ENCODE measurements at places on chromosomes 6 and 20. TPM values are rescaled to one million over a fixed set of nuclear protein-coding genes. Genes with fewer than 3 reads are reported as not detected.

Gene BPIFA1
- not detected for total RNA-seq

Gene PGBD1
- 6.2 TPM for total RNA-seq

Gene GPRC6A
- total RNA-seq: not detected

Gene RIPOR3
- 2.4 TPM for total RNA-seq

Gene KIF6
- total RNA-seq: 1.4 TPM

Gene WDR46
- total RNA-seq: 86.9 TPM

Gene PLCB4
- total RNA-seq: 13.0 TPM

Gene OR11A1
- total RNA-seq: not detected

Gene TMEM244
- total RNA-seq: not detected

Gene SLC17A2
- total RNA-seq: not detected

Gene CRIP3
- total RNA-seq: 0.59 TPM

DNA sequence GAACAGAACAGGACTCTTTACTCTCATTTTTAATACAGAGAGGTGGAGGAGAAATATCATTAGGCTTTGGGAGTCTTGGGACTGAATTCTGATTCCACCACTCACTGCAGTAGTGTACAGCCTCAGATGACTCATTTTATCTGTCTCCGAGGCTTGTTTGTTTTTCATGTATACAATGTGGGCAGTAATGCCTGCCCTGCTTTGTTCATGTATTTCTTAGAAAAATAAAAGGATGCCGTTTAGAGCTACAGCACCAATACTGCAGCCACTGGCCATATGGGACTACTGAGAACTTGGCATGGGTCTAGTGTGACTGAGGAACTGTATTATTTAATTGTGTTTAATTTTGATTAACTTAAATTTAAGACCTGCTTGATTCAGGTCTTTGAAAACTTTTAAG lies 41.2 kb upstream of the JAG1 start:
- H3K27me3 ChIP-seq: no peaks in the 10 kb centered on the region
- no peaks in the 10 kb centered on the region for H3K36me3 ChIP-seq
- no peak overlapping the region for H3K4me3 ChIP-seq

GRCh38 chr6:17855381-17855780 lies 132.1 kb downstream of the KIF13A start:
- peaks cover 19% of the 10 kb centered on the region for H3K4me1 ChIP-seq
- DNase-seq: no peak
- no peak overlapping the region for H3K27ac ChIP-seq
- H3K36me3 ChIP-seq: peaks cover 14% of the 10 kb centered on the region

GRCh38 chr6:104908888-104909525 lies 47.9 kb upstream of the LIN28B start:
- no peak for DNase-seq
- H3K36me3 ChIP-seq: no peaks in the 10 kb centered on the region
- no peak overlapping the region for H3K27ac ChIP-seq
- H3K4me1 ChIP-seq: no peaks in the 10 kb centered on the region
- no peak overlapping the region for H3K4me3 ChIP-seq
- no peaks in the 10 kb centered on the region for H3K27me3 ChIP-seq

- peaks cover 7% of the 10 kb centered on the region for H3K4me1 ChIP-seq
- DNase-seq: peak; percentile 99
- peak within 1 kb of the TSS; percentile 52 for H3K27ac ChIP-seq
- H3K27me3 ChIP-seq: peaks cover 3% of the 10 kb centered on the region
- peak within 1 kb of the TSS; percentile 83 for H3K4me3 ChIP-seq
These were observed at the start of gene ULBP3 for GRCh38 chr6:150068720-150069648. Gene ULBP3, minus strand, starts transcription at chr6:150069121. Its CDS starts 55 bp downstream, at chr6:150069066.

GRCh38 chr20:63641146-63641791 lies 12.0 kb downstream of the STMN3 start:
- no peak overlapping the region for H3K27ac ChIP-seq

DNA sequence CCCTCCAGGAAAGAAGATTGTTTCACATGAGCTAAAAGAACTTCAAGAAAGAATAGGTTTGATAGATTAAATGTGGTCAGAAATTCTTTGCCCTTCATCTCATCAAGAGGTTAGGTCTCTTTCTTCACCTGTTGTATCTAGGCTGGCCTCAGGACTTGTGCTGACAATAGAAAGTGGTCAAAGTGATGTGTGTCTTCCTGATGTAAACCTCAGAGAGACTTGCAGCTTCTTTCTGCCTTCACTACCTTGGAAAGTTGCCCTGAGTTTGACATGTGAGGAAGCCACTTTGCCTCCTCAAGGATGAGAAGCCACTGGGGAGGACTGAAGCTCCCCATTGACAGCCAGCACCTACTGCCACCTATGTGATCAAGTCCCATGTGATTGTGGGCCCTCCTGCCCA lies 46.3 kb downstream of the TBPL1 start:
- peaks cover 34% of the 10 kb centered on the region for H3K4me1 ChIP-seq
- no peak overlapping the region for H3K4me3 ChIP-seq
- no peaks in the 10 kb centered on the region for H3K27me3 ChIP-seq
- H3K36me3 ChIP-seq: no peaks in the 10 kb centered on the region

- DNase-seq: no peak
- H3K27me3 ChIP-seq: no peaks in the 10 kb centered on the region
- no peak overlapping the region for H3K4me3 ChIP-seq
- H3K4me1 ChIP-seq: peaks cover 6% of the 10 kb centered on the region
- no peak overlapping the region for H3K27ac ChIP-seq
These were observed 34.9 kb downstream of the ASCC3 start for GRCh38 chr6:100846276-100846675.

DNA sequence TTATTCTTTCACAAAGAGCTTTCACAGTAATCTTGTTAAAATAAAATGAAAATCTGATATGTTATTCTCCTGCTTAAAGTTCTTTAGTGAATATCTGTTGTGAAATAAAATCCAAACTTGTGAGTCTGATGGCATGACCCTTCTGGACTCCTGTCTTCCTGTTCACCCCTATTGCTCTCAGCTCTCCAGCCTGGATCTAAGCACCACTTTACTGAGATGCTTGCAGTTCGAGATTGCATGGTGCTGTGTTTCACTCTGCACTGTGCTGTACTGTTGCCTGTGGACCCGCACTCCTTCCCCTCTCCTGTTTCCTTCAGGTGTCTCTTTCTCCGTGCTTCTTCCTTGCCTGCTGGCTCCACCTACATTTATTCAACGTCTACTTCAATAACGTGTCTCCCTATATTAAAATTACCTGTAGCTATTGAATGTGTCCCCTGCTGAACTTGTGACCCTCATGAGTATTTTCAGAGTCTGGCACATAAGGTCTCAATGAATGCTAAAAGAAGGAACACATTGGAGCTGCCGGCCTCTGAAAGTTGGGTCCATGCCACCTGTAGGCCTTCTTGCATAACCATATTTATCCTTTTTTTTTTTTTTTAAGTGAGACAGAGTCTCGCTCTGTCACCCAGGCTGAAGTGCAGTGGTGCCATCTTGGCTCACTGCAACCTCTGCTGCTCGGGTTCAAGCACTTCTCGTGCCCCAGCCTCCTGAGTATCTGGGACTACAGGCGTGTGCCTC lies 100.1 kb downstream of the ARID1B start:
- no peak for DNase-seq
- H3K4me1 ChIP-seq: no peaks in the 10 kb centered on the region
- no peaks in the 10 kb centered on the region for H3K27me3 ChIP-seq
- no peak overlapping the region for H3K4me3 ChIP-seq
- H3K27ac ChIP-seq: no peak overlapping the region

DNA sequence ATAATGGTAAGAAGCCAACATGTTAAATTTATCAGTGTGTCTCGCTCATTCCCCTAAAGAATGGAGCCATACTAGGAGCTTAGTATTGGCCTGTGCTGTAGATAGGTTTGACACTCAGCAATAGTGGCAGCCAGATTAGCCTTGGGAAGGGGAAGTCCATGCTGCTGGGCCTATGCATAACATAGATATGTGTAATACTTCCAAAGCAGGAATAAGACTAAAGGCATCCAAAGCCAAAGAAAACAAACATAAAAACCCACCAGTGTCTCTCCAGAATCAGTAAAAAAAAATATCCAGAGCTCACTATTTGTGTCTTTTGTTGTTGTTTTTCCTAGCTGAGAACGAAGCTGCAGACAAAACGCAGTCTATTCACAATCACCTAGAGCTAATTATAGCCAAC lies 104.2 kb upstream of the STXBP5 start:
- H3K27me3 ChIP-seq: no peaks in the 10 kb centered on the region
- peaks cover 10% of the 10 kb centered on the region for H3K4me1 ChIP-seq
- H3K36me3 ChIP-seq: no peaks in the 10 kb centered on the region
- DNase-seq: peak; percentile 71

- H3K27ac ChIP-seq: no peak overlapping the region
- peaks cover 24% of the 10 kb centered on the region for H3K4me1 ChIP-seq
- H3K27me3 ChIP-seq: no peaks in the 10 kb centered on the region
- no peak overlapping the region for H3K4me3 ChIP-seq
These were observed 300.2 kb downstream of the UTRN start for GRCh38 chr6:144585217-144585814.

GRCh38 chr6:16132909-16133308 lies 4.0 kb downstream of the MYLIP start:
- no peak overlapping the region for H3K4me3 ChIP-seq
- peaks cover 2% of the 10 kb centered on the region for H3K27me3 ChIP-seq
- DNase-seq: no peak
- H3K27ac ChIP-seq: no peak overlapping the region
- no peaks in the 10 kb centered on the region for H3K36me3 ChIP-seq

- H3K27ac ChIP-seq: no peak overlapping the region
- H3K27me3 ChIP-seq: no peaks in the 10 kb centered on the region
- H3K4me1 ChIP-seq: peaks cover 15% of the 10 kb centered on the region
- H3K4me3 ChIP-seq: no peak overlapping the region
- no peak for DNase-seq
These were observed 34.2 kb upstream of the SUPT3H start for GRCh38 chr6:45411959-45412358.

- peak overlapping the region; percentile 71 for H3K4me3 ChIP-seq
- H3K27ac ChIP-seq: peak overlapping the region; percentile 72
- no peaks in the 10 kb centered on the region for H3K36me3 ChIP-seq
- H3K27me3 ChIP-seq: no peaks in the 10 kb centered on the region
- DNase-seq: peak; percentile 96
These were observed 136.3 kb downstream of the LY86 start for GRCh38 chr6:6724539-6725467.

GRCh38 chr6:130933712-130934200 lies 106.5 kb downstream of the SMLR1 start:
- H3K27me3 ChIP-seq: no peaks in the 10 kb centered on the region
- H3K4me1 ChIP-seq: peaks cover 46% of the 10 kb centered on the region
- H3K36me3 ChIP-seq: no peaks in the 10 kb centered on the region
- H3K27ac ChIP-seq: no peak overlapping the region

GRCh38 chr20:46923550-46923949 lies 28.9 kb downstream of the EYA2 start:
- no peak overlapping the region for H3K27ac ChIP-seq
- no peak overlapping the region for H3K4me3 ChIP-seq
- H3K36me3 ChIP-seq: no peaks in the 10 kb centered on the region
- H3K4me1 ChIP-seq: peaks cover 3% of the 10 kb centered on the region
- DNase-seq: no peak
- H3K27me3 ChIP-seq: no peaks in the 10 kb centered on the region

DNA sequence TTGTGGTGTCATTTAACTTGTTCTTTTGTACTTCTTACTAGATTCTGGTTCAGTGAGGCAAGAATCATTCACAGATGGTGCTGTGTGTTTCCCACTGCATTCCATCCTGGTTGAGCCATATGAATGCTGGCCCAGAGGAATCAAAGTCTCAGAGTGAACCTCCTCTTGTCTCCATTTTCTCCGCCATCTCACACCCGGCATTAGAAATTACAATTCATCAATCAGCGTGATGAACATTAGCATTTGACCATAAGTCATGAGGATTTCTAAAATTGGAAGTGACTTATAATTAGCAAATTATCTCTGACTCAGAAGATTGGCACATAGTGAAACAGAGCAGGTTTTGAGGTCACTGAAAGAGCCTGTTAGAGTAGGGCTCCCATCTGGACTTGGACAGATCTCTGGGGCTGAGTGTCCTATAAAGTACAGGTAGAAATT lies 25.2 kb downstream of the TNFAIP3 start:
- peak overlapping the region; percentile 83 for H3K27ac ChIP-seq
- H3K27me3 ChIP-seq: no peaks in the 10 kb centered on the region
- H3K36me3 ChIP-seq: no peaks in the 10 kb centered on the region
- no peak for DNase-seq
- H3K4me1 ChIP-seq: peaks cover 49% of the 10 kb centered on the region

DNA sequence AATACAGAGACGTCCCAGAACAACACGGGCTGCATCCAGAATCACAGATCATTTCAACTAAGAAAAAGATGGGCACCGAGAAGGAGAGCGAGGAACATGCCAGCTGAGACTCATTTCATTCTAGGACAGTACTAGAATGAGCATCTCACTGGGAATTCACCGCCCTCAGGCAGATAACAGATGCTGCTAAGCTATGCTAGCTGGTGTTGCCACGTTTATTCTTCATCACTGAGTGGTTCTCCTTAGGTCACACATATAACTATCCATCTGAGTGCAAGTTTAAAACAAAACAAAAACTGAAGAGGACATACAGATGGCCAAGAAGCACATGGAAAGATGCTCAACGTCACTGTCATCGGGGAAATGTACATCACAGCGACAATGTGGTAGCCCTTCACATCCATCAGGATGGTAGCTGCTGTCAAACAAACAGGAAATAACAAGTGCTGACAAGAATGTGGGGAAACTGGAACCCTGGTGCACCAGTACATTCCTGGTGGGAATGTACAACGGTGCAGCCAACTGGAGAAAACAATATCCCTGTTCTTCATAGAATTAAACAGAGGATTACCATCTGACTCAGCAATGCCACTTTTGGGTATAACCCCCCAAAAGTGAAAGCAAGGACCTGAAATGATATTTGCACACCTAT lies 97.6 kb downstream of the SLC22A23 start:
- no peak overlapping the region for H3K4me3 ChIP-seq
- peak; percentile 80 for DNase-seq
- peaks cover 18% of the 10 kb centered on the region for H3K4me1 ChIP-seq
- no peaks in the 10 kb centered on the region for H3K27me3 ChIP-seq

GRCh38 chr6:151721671-151722070 lies 85.8 kb upstream of the ESR1 start:
- DNase-seq: no peak
- no peak overlapping the region for H3K27ac ChIP-seq
- H3K4me1 ChIP-seq: peaks cover 3% of the 10 kb centered on the region
- H3K36me3 ChIP-seq: no peaks in the 10 kb centered on the region
- no peak overlapping the region for H3K4me3 ChIP-seq
- no peaks in the 10 kb centered on the region for H3K27me3 ChIP-seq

- H3K4me1 ChIP-seq: peaks cover 8% of the 10 kb centered on the region
- no peak overlapping the region for H3K27ac ChIP-seq
- no peaks in the 10 kb centered on the region for H3K27me3 ChIP-seq
- DNase-seq: no peak
These were observed 7.2 kb downstream of the KIF16B start for GRCh38 chr20:16566080-16566479.

- H3K4me1 ChIP-seq: no peaks in the 10 kb centered on the region
- H3K36me3 ChIP-seq: no peaks in the 10 kb centered on the region
- no peak overlapping the region for H3K4me3 ChIP-seq
- no peak overlapping the region for H3K27ac ChIP-seq
These were observed 45.0 kb upstream of the OPRM1 start for GRCh38 chr6:153994004-153994403.
